ENCODE measurements at places on chromosomes 16 and 17.

DNA sequence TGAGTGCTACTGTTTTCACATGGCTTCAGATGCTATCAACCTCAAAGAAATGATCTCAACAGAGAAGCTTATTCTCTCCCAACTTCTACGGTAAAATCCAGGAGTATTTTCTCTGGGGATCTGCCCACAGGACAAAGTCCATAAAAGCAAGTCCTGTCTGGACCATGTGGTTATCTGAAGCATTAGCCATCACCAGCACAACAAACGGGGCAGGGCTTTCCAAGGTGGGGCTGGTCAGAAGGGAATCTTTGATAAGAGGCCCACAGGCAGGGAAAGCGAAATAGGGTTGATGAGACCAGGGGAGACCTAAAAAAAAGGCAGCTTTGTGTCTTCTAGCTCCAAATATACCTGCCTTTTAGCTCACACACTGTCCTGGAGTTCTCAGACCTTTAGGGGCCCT lies 38.7 kb upstream of the CACNG3 start:
- DNase-seq = no peak

- no peak for DNase-seq
These were observed 112.8 kb upstream of the DNAH9 start for GRCh38 chr17:11485336-11486100.

- DNase-seq = no peak
These were observed 219.2 kb downstream of the C16orf78 start for GRCh38 chr16:49592546-49593423.

DNA sequence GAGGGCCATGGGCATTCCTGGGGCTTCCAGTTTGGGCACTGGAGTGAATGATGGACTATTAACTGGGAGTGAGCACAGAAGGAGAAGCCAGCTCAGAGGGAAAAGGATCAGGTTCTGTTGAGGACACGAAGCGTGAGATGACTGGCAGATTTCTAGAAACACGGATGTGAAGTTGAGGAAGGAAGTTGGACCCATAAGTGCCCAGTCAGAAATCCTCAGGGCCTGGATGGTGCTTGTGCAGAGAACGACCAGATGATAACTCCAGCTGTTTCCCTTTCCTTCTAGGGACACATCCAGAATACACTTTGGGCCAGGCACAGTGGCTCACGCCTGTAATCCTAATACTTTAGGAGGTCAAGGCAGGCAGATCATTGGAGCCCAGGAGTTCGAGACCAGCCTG lies 23.3 kb upstream of the ANKRD40CL start:
- DNase-seq = no peak

GRCh38 chr17:44360144-44360533 lies 3.5 kb downstream of the FAM171A2 start:
- DNase-seq = no peak
